ENCODE measurements at places on chromosomes 5 and 9.

DNA sequence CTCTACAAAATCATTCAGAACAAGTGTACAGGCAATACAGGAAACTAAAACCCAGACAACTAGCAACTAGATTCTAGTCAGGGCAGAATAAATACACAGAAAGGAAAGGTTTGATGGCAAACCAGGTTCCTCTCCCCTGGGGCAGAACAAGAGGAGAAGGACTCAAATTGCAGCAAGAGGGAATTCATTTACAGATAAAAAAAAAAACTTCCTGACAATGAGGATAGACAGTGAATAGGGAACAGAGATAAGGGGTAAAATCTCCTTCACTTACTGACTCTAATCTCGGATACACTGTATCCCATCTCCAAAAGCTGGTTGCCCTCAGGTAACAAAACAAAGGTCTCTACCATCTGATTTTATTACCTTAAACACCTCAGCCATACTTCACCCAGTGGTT lies 244.0 kb downstream of the SEC61B start:
- no peak overlapping the region for H3K4me3 ChIP-seq
- peaks cover 2% of the 10 kb centered on the region for H3K27me3 ChIP-seq
- no peaks in the 10 kb centered on the region for H3K36me3 ChIP-seq
- no peak for DNase-seq
- H3K4me1 ChIP-seq, result peaks cover 9% of the 10 kb centered on the region
- no peak overlapping the region for H3K27ac ChIP-seq

DNA sequence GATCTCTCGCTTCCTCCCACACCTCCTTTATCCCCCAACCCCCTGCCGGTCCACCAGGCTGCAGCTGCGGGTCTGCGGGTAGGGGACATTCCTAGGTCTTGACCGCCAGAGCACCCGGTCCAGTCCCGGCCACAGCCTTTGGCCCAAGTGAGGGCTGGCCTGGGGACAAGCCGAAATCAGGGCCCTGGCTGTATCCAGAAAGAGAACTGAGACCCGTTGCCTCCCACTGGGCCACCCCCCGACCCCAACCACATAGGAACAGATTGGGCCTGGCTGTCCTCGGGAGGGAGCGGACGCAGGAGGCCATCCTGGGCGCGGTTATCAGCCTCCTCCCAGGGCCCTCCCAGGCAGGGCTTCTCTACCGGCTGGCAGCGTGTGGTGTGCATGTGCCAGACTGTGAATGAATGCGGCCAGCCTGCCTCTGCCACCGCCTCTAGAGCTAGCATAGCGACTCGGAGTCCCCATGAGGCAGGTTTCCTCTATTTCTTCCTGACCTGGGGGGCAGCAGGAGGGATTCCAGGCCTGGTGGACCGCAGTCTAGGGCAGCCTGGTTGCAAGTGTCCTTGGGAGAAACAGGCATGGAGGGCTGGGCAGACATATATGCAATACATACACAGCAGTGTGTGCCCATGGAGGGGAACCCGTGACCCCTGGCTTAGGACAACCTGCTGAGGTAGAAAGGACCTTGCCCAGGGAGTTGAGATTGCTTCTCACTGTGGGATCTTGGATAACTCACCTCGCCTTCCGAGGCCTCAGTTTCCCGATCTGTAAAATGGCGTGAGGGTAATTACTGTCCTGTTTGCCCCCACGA lies 1.2 kb downstream of the N4BP3 start:
- no peak overlapping the region for H3K27ac ChIP-seq
- peaks cover 51% of the 10 kb centered on the region for H3K27me3 ChIP-seq
- no peak for DNase-seq
- no peaks in the 10 kb centered on the region for H3K36me3 ChIP-seq
- peak overlapping the region; percentile 85 for H3K4me3 ChIP-seq
- peaks cover 32% of the 10 kb centered on the region for H3K4me1 ChIP-seq

DNA sequence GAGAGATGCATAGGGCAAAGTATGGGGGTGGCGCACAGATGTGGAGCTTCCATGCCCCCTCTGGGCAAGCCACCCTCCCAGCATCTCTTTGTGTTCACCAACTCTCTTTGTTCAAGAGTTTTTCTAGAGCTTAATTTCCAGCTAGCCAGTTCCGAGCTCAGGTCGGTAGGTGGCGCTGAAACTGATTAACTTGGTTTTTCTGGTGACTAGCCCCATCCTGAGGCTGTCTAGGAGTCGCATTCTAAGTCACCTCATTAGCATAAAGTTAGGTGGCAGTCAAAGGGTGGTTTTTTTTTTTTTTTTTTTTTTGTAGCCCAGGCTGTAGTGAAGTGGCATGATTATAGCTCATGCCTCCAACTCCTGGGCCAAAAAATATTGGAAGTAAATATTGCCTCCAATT lies 476.4 kb downstream of the KDM4C start:
- no peaks in the 10 kb centered on the region for H3K27me3 ChIP-seq
- no peak overlapping the region for H3K4me3 ChIP-seq
- no peak overlapping the region for H3K27ac ChIP-seq
- DNase-seq, result peak; percentile 36

DNA sequence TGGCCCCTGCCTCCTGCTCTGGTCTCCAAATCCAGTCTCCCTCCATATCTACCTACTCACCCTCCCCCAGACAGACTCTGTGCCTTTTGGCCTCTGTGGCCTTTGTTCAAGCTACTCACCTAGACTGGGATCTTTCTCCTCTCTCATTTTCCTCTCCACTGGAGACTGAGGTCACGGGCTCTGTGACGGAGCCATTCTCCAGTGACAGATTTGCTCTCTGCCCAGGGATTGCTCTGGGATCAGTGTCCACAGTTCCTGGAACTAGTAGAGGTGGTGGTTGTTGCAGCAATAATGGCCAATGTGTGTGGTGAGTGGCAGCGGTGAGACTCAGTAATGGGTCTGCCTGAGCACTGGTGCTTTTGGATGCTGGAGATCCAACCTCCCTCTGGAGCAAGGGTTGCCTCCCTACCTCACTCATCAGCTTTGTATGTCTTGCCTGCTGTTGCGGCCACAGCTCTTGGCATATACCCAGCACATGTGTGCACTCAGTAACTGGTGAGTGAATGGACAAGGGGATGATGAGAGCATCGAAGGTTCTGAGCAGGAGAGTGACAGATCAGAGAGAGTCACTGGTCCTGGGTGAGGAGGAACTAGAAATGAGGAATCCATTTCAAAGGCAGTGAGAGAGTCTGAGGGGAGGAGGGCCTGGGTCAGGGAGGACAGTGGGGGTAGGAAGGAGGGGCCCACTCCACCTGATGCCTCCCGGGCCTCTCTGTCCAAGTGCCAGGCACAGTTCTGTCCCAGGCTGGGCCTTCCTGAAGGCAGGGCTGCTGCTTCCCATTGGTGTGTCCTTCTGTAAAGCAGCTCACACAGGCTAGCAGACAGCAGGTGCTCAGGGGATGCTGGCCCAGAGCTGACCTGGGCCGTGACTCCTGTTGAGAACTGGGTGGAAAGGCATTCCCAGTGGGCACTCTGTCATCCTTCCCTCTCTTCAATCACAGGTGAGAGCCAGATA lies 96.5 kb upstream of the PITX1 start:
- H3K4me3 ChIP-seq, result no peak overlapping the region
- no peaks in the 10 kb centered on the region for H3K36me3 ChIP-seq
- H3K4me1 ChIP-seq, result no peaks in the 10 kb centered on the region

- peaks cover 5% of the 10 kb centered on the region for H3K4me1 ChIP-seq
- H3K27me3 ChIP-seq, result no peaks in the 10 kb centered on the region
- H3K27ac ChIP-seq, result no peak overlapping the region
- H3K36me3 ChIP-seq, result no peaks in the 10 kb centered on the region
- H3K4me3 ChIP-seq, result no peak overlapping the region
Observed at GRCh38 chr9:114854736-114855355, 49.0 kb upstream of the TNFSF15 start.

GRCh38 chr9:134291452-134291881 lies 34.8 kb upstream of the RXRA start:
- H3K36me3 ChIP-seq, result no peaks in the 10 kb centered on the region
- no peak for DNase-seq
- peaks cover 15% of the 10 kb centered on the region for H3K4me1 ChIP-seq
- H3K4me3 ChIP-seq, result no peak overlapping the region
